Vagina (tissue), 2 donors: ENCODE measurements at places on chromosomes 5 and 9. TPM values are rescaled to one million over a fixed set of nuclear protein-coding genes. Genes with fewer than 3 reads are reported as not detected.
A peak's percentile ranks its signal among the peaks of the same experiment; 100 is the strongest.

Gene NAA35
- 20.1 TPM for total RNA-seq

DNA sequence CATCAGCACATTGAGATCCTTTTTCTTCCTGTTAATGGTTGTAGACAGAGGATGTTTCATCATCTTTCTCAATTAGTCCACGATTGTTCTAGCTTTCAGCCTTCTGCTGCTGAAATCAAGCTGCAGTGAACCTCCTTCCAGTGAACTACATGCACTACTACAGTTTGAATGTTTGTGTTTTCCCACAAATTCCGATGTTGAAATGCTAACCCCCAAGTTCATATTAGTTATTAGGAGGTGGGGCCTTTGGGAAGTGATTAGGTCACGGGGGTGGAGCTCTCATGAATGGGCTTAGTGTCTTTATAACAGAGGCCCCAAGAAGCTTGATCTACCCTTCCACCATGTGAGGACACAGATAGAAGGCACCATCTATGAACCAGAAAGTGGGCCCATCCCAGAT is 32.9 kb downstream of the NSG2 start:
- H3K4me1 ChIP-seq = no peaks in the 10 kb centered on the region
- no peak for DNase-seq
- no peak overlapping the region for H3K4me3 ChIP-seq
- H3K27me3 ChIP-seq = no peaks in the 10 kb centered on the region
- no peaks in the 10 kb centered on the region for H3K36me3 ChIP-seq

DNA sequence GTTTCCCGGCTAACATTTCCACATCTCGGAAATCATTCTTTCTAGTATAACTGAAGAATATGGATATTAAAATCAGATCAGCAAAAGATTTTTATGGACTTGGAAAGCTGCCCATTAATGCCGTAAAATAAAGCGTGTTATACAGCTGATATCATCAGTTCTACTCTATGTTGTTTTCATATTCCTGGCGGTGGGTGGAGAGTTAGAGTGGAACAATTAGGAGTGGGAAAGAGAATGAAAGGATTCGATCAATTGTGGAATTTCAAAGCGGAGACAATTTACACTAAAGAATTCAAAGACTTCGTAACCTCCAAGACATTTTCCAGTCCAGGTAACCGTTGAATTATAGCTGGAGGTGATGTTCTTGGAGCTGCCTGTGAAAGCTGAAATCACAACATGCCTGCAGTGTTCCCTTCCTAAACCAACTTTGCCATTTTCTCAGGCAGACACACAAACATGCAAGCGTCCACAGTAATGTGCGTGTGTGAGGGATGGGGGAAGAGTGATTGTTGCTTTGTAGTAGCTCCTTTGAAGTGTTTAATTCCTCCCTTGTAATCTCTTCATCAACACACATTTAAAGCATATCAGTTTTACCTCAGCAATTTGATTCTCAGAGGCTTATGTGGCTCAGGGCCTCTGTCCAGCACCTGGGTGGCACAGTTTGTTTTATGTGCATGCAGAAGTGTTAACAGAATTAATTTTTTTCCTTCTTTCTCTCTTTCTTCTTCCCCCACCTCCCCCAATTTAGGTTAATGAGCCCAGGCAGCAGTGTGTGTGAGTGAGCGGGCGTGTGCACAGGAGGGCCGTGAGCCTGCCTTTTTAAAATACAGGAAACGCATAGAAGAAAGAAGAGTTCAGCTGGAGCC is 544.1 kb downstream of the RAB3C start:
- H3K4me1 ChIP-seq = peaks cover 30% of the 10 kb centered on the region
- no peaks in the 10 kb centered on the region for H3K27me3 ChIP-seq
- no peaks in the 10 kb centered on the region for H3K36me3 ChIP-seq
- DNase-seq = no peak
- H3K4me3 ChIP-seq = peak overlapping the region; percentile 44

GRCh38 chr9:18980189-18980588 is 52.8 kb downstream of the SAXO1 start:
- no peak overlapping the region for H3K4me3 ChIP-seq
- H3K27ac ChIP-seq = no peak overlapping the region
- H3K4me1 ChIP-seq = peaks cover 42% of the 10 kb centered on the region
- no peak for DNase-seq
- H3K36me3 ChIP-seq = no peaks in the 10 kb centered on the region

DNA sequence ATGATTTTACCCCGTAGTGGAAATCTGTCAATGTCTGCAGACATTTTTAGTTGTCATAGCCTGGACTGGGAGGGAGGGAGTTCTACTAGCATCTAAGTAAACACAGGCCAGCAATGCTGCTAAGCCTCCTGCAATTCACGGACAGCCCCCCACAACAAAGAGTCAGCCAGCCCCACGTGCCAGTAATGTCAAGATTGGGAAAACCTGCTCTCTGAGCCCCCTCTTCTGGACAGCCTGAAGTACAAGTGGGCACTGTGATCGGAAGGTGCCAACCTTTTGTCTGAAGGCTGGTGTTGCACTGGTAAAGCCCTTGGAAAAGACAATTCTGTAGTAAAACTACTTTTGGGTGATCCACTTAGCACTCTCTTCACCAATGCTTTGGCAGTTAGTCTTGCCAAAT is 154.5 kb downstream of the TARS1 start:
- H3K4me3 ChIP-seq = no peak overlapping the region
- no peak for DNase-seq
- no peaks in the 10 kb centered on the region for H3K27me3 ChIP-seq
- H3K4me1 ChIP-seq = no peaks in the 10 kb centered on the region

Gene LMX1B
- total RNA-seq = not detected

GRCh38 chr5:82418608-82418950 is 140.4 kb upstream of the RPS23 start:
- H3K4me1 ChIP-seq = peaks cover 7% of the 10 kb centered on the region
- no peak overlapping the region for H3K27ac ChIP-seq
- DNase-seq = no peak
- H3K4me3 ChIP-seq = no peak overlapping the region
- H3K27me3 ChIP-seq = no peaks in the 10 kb centered on the region

Gene SV2C
- total RNA-seq = 3.4 TPM

Gene FOXD4L5
- not detected for total RNA-seq
